Fibroblast of skin of left biceps (primary cell): ENCODE measurements at places on chromosomes 4 and X.

GRCh38 chrX:153727123-153727931 lies 2.7 kb downstream of the ABCD1 start:
- DNase-seq = no peak

GRCh38 chr4:88746206-88746605 lies 48.6 kb upstream of the NAP1L5 start:
- no peak for DNase-seq

GRCh38 chr4:91330555-91331137 lies 973.1 kb upstream of the GRID2 start:
- no peak for DNase-seq

DNA sequence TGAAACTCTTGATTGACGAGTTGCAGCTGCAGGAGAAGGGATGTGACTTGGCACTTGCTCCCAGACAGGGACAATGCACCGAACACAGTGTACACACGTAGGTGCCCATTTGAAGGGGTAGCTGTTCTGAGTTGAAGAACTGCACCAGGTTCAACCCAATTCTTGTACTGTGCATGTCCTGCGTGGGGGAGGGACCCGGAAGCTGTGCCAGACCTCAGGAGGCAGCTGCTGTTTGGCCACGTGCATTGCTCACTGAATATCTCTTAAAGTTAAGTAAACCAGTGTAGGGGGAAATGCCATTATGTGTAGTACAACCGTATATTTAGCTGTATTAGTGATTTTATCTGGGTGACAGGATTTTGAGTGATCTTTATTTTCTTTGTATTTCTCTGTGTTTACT lies 12.0 kb upstream of the RBBP7 start:
- DNase-seq = no peak

- DNase-seq = no peak
Measured at GRCh38 chrX:69133921-69134542, 31.2 kb downstream of the PJA1 start.

GRCh38 chr4:53477636-53478035 lies 100.2 kb downstream of the FIP1L1 start:
- DNase-seq = no peak

- no peak for DNase-seq
Measured at GRCh38 chrX:87583679-87584078, 66.1 kb downstream of the KLHL4 start.

DNA sequence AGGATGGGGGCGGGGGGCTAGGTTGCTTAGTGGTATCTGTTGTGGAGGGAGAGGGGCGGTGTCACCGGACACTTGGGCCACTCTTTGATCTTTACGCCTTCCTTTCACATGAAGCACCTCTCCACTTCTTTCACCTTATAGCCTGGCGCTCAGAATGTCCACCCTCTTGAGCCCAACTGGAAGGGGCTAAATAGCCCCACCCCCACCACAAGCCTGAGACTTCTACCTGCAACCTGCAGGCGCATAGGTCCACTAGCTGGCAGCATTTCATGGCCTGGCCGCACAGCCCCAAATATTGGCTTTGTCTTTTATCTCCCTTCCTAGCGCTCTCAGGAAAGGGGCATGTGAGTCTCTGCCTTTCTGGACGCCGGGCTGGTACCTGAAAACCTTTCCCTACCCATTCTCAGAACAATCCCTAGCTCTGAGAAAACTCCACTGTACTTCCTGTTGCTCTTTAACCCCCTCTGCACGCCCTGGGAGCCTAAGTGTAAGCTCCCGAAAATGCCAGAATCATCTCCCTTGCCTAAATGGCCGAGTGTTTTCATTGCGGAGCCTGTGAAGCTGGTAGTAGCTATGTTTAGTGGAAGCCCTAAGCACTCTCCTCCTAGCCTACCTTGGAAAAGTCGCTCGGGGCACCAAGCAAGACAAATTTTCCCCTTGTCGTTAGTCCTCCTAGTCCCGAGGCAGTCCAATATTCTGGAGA lies 1.2 kb upstream of the TRPC5 start:
- DNase-seq = no peak

DNA sequence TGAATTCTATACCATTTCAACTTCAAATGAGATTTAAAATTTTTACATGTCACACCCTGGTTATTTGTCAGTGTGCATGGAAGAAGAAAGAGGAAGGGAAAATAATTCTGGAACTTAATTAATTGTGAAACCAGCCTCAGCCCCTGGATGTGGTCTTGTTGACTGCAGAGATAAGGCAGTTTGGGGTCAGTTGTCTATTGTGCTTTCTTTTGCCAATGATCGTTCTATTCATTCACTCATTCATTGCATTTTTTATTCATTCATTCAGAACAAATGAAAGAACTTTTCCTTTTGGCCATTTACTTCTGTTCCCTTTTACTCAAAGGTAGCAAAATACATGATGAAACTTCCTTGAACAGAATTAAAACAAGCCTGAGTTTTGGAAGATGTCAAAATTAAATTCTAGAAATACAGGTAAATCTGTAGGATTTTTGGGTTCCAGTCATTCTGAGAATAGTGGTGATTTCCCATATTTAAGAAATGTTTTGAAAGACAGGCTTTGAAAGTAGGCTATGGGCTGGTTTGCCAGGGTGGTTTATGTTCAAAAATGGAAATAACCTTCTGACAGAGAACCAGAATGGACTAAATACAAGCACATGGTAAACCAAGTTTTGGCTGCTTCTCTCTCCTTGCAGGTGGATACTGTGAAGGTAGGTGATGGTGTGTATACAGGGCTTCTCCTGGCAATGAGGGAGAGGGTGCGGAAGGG lies 35.7 kb downstream of the PARM1 start:
- DNase-seq = no peak

- DNase-seq = no peak
Measured at GRCh38 chr4:95956094-95956493, 116.2 kb downstream of the PDHA2 start.

DNA sequence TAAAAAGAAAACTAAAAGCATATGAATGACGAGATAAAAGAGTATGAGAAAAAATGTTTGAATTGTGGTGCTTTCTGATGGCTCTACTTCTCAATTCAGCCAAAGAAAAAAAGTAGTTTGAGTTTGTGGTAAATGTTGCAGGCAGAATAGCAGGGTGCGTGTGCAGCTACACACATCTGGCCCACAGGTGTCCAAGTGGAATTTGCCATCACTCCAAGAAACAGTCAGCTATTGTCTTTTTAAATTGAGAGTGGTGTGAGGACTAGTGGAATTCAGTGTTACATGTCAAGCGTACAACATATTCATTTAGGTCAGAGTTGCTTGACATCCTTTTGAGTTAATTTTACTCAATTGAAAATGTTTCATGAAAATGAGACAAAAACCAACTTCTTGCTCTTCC lies 424.8 kb upstream of the MAD2L1 start:
- DNase-seq = peak; percentile 15

GRCh38 chrX:44431194-44431593 lies 87.7 kb upstream of the EFHC2 start:
- DNase-seq = no peak

GRCh38 chrX:65532016-65532415 lies 2.6 kb downstream of the LAS1L start:
- no peak for DNase-seq

DNA sequence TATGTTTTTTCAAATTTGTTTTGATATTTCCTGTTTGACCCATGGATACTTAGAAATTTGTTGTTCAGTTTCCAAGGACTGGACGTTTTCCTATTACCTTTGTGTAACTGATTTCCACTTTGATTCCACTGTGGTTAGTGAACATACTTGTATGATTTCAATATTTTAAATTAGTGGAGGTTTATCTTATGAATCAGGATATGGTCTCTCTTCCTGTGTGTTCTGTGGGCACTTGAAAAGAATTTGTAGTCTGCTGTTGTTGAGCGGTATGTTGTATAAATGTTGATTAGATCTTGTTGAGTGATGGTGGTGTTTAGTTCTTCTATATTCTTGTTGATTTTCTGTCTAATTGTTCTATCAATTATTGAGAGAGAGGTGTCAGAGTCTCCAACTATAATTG lies 21.2 kb upstream of the LAMTOR3 start:
- no peak for DNase-seq

GRCh38 chr4:141395919-141396318 lies 175.2 kb downstream of the ZNF330 start:
- no peak for DNase-seq

GRCh38 chr4:39464886-39465501 lies 6.1 kb downstream of the LIAS start:
- DNase-seq = peak; percentile 58

DNA sequence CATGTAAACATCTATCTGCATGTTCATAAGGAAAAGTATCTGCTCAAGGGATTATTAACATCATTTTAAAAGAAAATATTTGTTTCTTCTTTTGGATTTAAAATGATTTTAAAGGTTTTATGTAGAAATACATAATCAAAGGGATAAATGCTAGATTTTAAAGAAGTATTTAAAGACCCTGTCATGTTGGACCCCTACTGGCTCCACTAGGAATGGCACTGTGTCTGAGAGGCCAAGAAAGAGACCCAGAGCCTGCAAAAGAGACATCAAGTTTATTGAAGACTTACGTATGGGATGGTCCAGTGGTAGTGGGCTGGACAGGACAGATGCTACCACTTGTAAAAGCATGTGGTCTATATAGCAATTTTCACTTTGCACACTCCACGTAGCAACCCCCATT lies 78.7 kb upstream of the PCDH18 start:
- DNase-seq = no peak

GRCh38 chr4:24471486-24472160 lies 112.7 kb downstream of the DHX15 start:
- DNase-seq = no peak

DNA sequence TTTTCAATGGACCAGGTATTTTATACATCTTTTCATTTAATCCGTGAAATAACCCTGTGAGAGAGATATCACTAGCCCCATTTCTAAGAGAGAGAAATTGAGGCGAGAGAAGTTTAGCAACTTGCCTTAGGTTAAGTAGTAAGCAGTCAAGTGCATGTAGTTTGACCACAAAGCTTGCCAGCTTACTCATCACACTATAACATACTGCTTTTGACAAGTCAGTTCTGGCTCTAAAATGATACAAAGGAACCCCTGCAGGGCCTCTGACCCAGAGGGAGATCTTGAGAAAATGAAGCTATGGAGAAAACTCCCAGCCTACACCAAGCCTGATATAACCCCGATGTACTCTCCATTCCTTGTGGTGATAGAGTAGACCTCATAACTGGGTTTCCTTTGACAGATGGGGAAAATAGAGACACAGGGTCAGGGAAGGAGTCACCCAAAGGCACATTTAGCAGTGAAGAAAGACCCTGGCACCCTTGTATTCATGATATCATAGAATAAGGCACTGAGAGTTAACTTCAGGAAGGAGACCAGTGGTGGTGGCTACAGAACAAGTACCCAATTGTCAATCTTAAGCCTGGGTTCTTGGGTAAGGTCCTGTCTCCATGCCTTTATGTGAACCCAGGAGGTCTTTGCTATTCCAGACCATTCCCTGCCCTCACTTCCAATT lies 60.2 kb upstream of the MSN start:
- no peak for DNase-seq

GRCh38 chrX:13279279-13280018 lies 40.4 kb downstream of the ATXN3L start:
- DNase-seq = no peak

- no peak for DNase-seq
Measured at GRCh38 chr4:2354118-2354517, 64.3 kb downstream of the ZFYVE28 start.

DNA sequence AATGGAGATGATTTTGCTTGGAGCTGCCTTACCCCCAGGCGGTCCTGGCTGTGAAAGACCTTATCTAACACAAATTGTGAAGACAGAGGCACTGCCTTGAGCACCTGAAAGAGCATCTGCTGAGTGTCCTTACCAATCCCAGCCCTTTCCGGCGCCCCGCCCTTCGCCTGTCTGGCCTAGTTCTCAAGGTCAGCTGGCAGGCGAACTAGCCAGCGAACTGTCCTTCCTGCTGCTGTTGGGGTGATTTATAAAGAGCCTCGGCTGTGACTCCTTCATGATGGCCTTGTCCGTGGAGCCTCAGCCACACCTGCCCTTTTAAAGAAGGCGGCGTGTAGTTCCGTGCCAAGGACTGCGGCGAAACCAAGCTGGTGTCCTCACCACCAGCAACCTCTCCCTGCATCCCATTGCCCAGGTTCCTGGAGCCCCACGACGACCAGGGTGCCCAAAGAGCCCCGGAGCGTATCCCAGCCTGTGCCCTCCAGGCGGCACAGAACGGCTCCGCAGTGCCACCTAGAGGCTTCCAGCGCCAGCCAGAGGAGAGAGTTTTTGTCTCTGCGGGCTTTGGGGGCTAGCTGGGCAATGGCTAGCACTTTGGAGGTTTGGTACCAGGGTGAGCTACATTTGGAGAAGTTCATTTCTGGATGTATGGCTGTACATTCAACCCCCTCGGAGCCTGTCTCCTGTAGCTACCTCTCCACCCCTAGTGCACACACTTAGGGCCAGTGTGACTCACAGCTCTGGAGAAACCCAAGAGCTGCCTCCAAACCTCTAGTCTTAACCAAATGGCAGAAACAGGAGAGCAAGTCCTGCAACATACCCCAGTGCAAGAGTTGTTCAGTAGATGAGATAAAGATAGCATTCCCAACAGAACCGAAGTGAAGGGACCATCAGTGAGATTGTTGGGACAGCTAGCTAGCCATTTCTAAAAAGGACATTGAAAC lies 36.8 kb upstream of the VMA21 start:
- no peak for DNase-seq

DNA sequence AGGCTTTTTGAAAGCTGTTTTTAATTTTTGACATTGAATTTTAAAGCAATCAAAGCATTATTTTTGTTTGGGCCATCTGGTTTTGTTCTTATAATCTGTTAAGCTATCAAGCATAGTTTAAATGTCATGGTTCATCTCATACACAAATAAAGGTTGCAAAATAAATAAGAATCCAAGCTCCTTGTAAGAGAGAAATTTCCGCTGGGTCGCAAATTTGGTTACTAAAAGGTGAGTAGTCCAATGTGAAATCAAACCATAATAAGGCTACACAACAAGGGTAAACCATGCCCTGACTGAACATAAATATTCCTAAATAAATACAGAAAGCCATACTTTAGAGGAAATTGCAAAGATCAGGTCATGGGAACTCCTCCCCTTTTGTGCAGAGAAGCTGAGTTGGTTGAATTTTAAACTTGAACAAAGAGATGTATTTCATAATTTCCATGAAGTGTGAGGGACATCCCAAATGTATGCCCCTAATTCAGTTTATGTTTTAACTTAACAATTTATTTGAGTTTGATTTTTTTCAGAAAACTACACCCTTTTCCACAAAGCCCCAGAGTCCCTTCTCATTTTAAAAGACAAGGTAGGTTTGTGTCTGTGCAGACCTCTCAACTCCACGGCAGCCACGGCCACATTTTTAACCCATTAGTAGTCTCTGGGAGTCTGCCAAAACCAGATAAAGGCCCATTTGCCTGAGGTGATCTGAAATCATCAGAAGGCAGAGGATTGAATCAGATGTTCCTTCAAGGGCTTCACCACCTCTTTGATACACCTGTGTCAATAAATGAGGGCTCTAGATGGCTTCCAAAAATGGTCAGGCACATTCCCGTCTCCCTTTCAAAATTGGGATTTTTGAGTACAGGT lies 85.2 kb downstream of the PLAC1 start:
- DNase-seq = no peak

DNA sequence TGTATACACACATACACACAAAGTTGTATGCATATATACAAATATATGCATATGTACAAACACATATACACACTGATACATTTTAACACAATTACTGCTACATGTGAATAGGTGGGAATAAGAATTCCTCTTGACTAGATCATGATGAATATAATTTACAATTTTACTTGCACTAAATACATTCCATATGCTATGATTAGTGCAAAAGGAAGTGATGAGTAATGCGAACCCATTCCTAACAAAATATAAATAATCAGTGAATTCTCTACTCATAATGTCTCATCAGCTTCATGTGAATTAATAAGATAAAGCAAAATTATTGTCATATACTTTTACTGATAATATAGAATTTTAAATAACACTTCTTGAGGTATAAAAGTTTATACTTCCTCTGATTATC lies 1077.3 kb upstream of the PCDH10 start:
- peak; percentile 30 for DNase-seq

- no peak for DNase-seq
Measured at GRCh38 chrX:45842207-45842925, 641.7 kb upstream of the DIPK2B start.
